ENCODE measurements at places on chromosomes 3 and 15.

GRCh38 chr3:188812198-188812597 is 359.6 kb upstream of the TPRG1 start:
- no peak for DNase-seq

GRCh38 chr3:5140230-5140621 is 18.1 kb downstream of the ARL8B start:
- DNase-seq = no peak

GRCh38 chr3:178189854-178190253 is 346.4 kb upstream of the KCNMB2 start:
- no peak for DNase-seq

- no peak for DNase-seq
Measured at GRCh38 chr3:138845771-138846173, 11.0 kb upstream of the PIK3CB start.

DNA sequence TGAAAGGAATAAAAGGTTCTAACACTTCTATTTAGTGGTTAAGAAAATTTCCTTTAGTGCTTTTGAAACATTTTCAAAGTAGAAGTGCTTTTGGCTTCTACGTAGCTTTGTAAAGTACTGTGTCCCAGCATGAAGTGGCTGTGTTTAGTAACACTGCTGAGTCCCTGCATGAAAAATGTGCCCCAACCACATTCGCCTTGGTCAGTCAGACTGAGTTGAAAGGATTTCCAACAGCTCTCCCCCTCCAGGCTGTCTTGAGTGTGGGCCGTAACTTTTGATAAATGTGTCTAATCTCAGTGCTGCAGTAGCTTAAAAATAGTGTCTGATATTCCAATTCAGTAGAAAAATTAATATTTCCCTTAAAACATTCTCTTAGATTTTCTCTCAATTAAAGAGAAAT is 115.0 kb downstream of the NR1D2 start:
- no peak for DNase-seq

GRCh38 chr3:108565506-108565905 is 23.7 kb downstream of the CIP2A start:
- no peak for DNase-seq

DNA sequence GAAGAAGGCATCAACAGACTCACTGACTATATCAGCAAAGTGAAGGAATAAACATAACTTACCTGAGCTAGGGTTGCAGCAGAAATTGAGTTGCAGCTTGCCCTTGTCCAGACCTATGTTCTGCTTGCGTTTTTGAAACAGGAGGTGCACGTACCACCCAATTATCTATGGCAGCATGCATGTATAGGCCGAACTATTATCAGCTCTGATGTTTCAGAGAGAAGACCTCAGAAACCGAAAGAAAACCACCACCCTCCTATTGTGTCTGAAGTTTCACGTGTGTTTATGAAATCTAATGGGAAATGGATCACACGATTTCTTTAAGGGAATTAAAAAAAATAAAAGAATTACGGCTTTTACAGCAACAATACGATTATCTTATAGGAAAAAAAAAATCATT is 17.8 kb downstream of the LMOD3 start:
- DNase-seq = no peak

DNA sequence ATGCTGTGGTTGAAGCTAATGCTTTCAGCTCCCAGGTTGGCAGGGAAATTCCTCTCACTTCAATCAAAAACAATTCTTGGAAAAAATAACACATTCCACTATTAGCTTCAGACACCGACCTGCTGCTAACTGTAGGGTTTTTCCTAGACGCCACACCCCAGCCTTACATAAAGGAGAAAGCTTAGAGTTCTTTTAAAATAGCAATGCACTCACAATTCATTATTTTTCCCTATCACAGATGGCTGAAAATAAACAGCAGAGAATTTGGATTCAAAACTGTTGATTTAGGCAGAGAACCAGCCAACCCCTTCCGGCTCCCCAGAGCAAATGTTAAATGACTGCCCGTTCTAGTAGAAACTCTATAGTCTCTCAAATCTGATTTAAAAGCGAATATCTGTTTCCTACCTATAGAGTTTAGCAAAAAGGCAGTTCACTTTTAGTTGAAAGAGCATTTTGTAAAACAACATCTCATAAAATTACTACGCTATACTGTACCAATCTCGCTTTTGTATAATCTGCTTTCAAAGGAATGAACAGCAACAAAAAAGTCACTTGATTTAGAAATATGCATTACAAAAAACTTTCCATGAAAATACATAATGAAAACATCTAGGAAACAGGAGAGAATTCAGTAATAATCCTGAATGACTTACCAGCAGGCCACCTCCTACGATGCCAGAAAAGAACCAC is 586 bp downstream of the TM4SF1 start:
- no peak for DNase-seq

GRCh38 chr3:55879901-55880331 is 392.8 kb upstream of the WNT5A start:
- no peak for DNase-seq

GRCh38 chr3:125434582-125435011 is 59.5 kb upstream of the ZNF148 start:
- no peak for DNase-seq
